EH (cell line): ENCODE measurements at places on chromosomes 5 and 9.

- no peak for DNase-seq
These were observed 1.9 kb upstream of the RGS14 start for GRCh38 chr5:177355868-177356168.

DNA sequence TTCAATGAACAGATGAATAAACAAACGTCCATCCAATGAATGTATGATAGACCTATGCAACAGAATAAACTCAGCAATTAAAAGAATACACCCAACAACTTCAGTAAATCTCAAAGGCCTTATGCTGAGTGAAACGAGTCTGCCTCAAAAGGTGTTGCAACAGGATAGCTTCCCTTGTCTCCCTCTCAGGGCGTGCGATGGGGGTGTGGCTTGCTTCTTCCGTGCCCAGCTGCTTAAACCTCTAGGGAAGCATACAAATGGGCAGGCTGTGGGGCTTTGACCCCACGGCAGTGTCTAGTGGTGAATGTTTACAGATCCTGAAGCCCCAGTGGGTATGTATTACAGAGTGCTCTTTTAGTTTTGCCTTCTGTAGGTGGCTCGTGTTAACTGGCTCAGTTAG is 87.0 kb upstream of the CCL21 start:
- no peak for DNase-seq

- DNase-seq: peak; percentile 94
These were observed 167.9 kb downstream of the AUH start for GRCh38 chr9:91193658-91194391.

DNA sequence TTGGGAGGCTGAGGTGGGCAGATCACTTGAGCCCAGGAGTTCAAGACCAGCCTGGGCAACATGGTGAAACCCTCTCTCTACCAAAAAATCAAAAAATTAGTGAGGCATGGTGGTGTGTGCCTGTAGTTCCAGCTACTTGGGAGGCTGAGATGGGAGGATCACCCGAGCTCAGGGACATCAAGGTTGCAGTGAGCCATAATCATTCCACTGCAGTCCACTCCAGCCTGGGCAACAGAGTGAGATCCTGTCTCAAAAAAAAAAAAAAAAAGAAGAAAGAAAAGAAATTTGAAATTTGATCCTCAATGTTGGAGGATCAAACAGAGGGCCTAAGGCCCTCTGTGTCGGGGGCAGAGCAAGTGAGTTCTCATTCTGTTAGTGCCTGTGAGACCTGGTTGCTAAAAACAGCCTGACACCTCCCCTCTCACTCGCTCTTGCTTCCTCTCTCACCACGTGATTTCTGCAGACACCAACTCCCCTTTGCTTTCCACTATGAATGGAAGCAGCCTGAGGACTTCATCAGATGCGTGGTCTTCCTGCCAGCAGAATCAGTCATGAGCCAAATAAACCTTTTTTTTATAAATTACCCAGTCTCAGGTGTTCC is 8.4 kb upstream of the GOLPH3 start:
- no peak for DNase-seq

DNA sequence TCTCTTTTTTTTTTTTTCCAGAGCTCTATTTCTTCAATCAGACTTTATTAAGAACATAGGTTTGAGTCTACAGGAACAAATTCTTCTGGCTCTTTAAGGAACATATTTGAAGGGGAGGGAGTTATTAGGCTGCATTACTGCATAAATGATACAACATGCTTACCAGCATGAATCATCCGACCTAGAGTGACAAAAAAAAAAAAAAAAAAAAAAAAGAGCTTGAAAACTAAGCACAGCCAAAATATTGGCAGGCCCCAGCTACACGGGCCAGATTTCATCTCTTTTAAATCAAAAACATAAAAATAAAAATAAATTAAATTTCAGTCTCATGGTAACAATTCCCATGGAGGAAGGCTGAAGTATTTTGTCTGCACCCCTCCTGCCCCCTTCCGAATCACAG is 26.3 kb downstream of the MSX2 start:
- DNase-seq: peak; percentile 81

GRCh38 chr5:135447298-135447929 is at the start of gene DCANP1:
DCANP1 (minus strand) TSS chr5:135447348; CDS start chr5:135447108, 240 bp downstream.
- DNase-seq: no peak

GRCh38 chr5:31268686-31269085 is 75.2 kb downstream of the CDH6 start:
- no peak for DNase-seq

DNA sequence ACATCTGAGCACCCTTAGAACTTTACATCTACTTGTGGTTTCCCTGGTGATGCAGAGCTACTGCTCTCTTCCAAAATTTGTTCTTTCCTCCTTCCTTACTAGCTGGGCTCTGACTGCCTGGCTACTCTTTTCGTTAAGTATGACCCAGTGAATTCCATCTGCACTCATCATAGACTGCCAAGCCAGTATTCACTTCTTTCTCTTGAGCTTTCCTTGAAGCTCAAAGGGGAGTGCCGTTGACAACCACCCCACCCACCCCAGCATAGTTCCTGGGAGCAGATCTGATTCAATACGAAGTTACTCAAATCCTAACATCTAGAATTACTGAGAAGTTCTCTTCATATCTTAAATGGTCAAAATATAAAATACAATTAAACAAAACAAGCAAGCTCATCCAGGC is 190.5 kb downstream of the ADAMTS12 start:
- DNase-seq: peak; percentile 55

GRCh38 chr9:14351221-14351836 is 37.4 kb upstream of the NFIB start:
- DNase-seq: no peak

DNA sequence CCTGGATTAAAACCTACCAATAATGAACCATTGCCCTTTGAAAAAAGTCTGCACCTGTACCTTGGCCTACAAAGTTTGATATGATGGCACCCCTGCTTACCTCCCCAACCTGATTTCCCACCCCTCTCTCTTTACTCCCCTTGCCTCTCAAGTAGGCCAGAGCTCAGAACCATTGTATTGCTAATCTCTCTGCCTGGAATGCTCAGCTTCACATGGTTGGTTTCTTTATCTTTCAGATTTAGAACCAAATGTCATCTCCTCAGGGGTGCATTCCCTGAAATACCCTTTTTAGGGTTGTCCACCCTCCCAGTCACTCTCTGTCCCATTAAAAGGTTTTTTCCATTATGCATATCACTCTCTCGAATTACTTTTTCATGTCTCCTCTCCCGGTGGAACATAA is 116.6 kb upstream of the VCAN start:
- DNase-seq: no peak

GRCh38 chr5:81140943-81141342 is 92.2 kb upstream of the CKMT2 start:
- peak; percentile 58 for DNase-seq

GRCh38 chr5:107415762-107416161 is 255.0 kb downstream of the EFNA5 start:
- DNase-seq: no peak

DNA sequence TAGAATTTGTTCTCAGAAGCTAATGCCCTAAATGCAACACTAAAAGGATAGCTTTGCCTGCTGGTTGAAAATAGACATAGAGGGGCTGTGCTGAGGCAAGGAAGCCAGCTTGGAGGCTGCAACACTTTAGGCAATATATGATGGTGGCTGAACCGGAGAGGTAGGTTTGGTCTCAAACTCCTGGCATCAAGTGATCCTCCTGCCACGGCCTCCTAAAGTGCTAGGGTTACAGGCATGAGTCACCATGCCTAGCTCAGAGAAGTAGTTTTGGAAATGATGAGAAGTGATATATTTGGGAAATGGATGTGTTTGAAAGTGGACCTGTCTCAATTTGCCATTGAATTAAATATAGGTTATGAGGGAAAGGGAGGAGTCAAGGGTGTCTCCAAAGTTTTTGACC is 10.0 kb downstream of the DUSP1 start:
- DNase-seq: no peak

- no peak for DNase-seq
These were observed 931.0 kb upstream of the DMAC1 start for GRCh38 chr9:8730618-8731017.

- no peak for DNase-seq
These were observed 249.5 kb downstream of the PRELID2 start for GRCh38 chr5:145585443-145586148.

DNA sequence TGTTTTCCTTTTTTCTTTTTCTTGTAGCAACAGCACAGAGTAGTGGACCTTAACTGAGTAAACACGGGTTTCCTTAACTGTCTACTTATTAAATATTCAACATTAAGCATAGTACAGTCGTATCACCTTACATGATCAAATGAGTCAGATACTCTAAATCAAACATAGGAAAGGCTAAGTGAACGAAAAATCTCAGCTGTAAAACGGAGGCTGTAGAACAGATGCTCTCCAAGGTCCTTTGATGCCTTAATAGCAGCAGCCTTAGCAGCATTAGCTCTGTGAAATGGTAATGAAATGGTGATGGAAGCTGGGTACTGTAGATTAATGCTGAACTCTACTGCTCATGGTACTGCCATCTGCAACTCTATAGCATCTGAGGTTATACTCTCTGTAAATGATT is 1433.3 kb upstream of the C9orf72 start:
- no peak for DNase-seq

DNA sequence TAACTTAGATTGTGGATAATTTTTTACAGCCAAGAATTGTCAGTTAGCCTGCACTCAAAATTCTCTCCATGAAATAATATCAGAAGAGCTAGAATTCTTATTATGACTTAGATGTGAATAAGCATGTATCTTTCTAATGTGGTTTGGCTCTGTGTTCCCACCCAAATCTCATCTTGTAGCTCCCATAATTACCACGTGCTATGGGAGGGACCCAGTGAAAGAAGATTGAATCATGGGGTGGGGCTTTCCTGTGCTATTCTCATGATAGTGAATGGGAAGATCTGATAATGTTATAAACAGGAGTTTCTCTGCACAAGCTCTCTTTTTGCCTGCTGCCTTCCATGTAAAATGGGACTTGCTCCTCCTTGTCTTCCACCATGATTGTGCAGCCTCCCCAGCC is 176.8 kb downstream of the MAT2B start:
- no peak for DNase-seq

DNA sequence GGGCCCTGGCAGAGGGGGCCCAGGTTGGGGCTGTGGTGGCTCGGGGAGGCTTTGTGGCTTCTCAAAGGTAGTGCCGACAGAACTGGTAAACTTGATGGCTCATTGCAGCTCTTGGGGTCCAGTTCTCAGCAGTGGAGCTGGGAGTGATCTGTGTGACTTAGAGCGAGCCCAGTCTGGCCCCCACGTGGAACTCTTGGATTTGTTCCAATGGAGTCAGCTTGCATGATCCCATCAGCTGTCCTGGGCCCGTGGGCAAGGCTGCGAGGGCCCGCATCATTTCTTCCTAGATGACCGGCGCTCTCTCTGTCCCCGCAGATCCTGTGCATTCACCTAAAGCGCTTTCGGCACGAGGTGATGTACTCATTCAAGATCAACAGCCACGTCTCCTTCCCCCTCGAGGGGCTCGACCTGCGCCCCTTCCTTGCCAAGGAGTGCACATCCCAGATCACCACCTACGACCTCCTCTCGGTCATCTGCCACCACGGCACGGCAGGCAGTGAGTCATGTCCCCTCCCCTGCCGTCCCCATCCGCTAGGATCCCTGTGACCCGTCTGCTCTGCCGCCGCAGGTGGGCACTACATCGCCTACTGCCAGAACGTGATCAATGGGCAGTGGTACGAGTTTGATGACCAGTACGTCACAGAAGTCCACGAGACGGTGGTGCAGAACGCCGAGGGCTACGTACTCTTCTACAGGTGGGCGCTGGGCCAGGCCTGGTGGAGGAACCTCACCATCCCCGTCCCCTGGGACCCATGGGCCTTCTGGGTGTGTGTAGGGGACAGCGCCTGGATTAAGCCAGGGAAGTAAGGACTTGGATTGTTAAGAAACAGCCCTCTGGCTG is 39.2 kb downstream of the USP20 start:
- no peak for DNase-seq

GRCh38 chr5:161483721-161484120 is 62.8 kb downstream of the GABRB2 start:
- DNase-seq: no peak

DNA sequence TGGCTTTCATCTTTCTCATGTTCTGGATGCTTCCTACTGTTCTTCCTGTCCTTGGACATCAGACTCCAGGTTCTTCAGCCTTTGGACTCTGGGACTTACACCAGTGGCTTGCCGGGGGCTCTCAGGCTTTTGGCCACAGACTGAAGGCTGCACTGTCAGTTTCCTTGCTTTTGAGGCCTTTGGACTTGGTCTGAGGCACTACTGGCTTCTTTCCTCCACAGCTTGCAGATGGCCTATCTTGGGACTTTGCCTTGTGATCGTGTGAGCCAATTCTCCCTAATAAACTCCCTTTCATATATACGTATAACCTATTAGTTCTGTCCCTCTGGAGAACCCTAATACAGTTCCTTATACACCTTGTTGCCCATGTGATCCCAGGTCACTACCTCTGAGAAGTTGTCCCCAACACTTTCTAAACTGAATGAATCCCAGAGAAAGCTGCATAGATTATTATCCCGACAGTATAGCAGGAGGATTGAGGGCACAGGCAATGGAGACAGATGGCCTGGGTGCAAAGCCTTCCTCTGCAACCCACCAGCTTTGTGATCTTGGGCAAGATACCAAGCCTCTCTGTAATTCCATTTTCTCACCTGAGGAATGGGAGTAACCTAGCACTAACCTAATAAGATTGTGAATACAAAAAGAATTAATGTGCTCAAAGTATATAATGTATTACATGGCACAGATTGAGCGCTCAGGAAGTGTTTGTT is 449.6 kb upstream of the BRINP1 start:
- DNase-seq: no peak

DNA sequence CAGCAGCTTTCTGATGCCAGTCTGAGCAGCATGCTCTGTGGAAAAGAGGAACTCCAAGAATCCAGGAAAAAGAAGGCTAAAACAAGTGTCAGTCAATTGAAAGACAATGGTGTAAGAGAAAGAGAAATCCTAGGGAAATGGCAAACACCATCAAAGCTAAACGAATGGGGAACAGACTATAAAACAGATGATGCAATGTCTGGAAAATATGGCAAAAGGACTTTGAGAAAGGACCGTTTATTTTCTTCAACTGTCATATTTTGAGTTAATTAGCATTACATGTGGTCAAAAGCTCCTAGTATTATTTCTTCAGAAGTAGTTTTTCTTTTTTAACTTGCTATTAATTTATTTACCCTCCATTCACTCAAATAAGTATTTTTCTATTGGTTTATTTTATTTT is 465.2 kb downstream of the LRRC70 start:
- DNase-seq: no peak

DNA sequence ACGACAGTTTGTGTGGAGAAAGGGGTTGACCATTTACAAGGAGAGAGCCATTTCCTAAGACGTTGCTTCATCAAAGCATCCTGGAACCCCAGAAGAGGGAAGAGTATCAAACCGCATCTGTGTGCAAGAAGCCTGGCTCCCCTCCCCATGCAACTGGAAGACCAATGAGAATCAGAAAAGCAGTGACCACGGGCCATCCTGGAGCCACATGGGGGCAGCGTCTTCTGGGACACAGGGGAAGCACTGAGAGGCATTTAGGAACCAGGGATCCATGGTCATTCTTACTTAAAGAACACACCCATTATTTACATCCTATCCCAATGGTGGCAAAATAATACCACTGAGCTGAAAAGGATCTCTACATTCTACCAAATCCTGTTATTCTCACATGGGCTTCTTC is 29.3 kb downstream of the SEMA5A start:
- peak; percentile 25 for DNase-seq

- DNase-seq: no peak
These were observed 42.0 kb upstream of the UNC5A start for GRCh38 chr5:176768174-176768970.
